ENCODE measurements at places on chromosomes 1 and 21.

GRCh38 chr21:28871388-28872010, 121.2 kb downstream of the LTN1 start:
- no peak for DNase-seq

DNA sequence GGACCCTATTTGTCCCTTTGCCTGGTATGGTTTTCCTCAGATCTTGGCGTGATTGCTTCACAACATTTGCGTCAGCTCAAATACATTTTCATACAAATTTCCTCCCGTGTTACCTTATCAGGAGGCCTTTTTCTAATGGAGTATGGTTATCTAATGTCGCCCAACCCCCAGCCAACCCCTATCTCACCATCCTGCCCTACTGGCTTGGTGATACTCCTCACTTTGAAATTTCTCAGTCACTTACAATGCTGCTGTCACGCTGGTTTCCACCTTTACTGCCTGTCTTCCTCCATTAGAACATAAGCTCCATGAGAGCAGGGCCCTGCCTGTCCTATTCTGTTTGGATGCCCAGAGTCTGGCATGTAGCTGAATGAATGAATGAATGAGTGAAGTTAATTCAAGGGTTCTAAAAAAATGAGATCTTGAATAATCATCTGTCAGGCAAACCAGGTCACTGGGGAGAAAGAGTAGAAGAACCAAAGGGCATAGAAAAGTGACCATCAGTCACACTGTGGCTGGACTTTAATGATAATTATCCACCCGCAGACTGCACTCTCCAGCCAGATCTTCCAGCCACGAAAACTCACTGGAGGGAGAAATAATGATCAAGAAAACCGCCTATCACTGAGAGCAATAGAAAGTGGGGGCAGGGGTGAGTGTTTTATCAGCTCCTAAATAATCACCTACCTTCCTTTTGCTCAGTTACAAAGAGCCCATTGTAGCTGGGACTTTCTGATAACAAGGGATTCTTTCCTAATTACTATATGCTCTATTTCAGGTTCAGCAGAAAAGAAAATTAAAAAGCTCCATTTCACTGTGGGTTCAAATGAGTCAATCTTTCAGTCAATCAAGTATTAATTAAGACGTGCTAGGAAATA, 21.3 kb downstream of the KIAA0040 start:
- DNase-seq, result no peak

DNA sequence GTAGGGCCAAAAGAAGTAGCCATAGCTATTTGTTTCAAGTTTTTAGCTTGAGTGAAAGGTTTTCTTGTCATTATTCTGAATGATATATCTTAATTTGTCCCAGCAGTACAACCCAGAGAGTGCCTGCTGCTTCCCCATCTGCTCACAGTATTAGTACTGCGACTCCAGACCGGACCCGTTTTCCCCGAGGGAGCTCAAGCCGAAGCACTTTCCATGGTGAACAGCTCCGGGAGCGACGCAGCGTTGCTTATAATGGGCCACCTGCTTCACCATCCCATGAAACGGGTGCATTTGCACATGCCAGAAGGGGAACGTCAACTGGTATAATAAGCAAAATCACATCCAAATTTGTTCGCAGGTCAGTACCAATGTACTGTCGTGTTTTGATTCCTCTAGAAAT, 37.2 kb upstream of the C1orf115 start:
- peak; percentile 91 for DNase-seq

DNA sequence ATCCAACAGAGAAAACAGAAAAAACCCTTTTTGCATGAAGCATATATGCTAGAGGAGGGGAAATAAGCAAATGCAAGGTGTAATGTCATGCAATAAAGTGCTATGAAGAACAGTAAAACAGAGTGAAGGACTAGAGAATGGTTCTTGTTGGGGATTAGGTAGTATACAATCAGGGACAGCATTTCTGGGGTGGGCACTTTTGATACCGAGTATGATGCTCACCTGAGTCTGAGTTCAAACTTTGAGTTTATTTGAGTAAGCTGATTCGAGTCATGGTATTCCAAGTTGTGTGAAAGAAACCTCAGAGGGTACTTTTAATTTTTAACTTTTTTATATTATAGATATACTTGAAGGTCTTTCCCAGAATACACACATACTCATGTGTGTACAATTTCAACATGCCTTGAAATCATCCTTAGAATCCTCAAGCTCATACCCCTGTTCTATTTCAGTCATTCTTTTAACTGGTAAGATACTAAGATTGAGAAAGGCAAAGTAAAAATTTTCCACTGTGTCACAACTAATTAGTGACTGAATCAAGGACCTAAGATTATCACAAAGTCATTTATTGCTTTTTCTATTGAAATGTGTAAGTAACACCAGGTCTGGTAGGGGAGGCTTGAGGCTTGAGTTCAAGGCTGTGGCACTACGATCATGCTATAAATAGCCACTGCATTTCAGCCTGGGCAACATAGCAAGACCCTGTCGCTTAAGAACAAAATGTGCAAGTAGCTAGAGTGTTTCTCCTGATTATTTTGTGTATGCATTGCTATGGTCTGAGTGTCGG, 12.1 kb downstream of the LRRC8B start:
- DNase-seq, result no peak

- peak; percentile 80 for DNase-seq
Measured at GRCh38 chr1:95117207-95118066, at the start of gene TLCD4. Gene TLCD4 (plus strand): TSS chr1:95117355. CDS start chr1:95143902, 26,547 bp downstream.

GRCh38 chr1:213067352-213067751, 16.3 kb downstream of the RPS6KC1 start:
- no peak for DNase-seq

DNA sequence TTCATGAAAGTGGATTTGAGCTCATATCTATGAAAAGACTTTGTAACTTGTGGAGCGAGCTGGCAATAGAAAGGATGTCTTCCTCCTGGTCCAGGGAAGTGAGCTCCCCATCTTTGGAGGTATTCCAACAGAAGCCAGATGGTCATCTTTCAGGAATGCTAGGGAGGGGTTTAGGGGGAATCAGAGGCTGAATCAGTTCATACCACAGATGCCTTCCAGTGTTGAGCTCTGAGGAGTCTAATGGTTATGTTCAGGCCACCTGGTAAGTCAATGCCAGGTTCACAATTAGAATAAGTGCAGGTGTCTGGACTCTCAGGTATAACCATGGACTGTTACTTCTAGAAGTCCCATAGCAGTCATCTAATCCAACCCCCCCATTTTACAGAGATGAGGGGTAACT, 119.1 kb downstream of the ACTL8 start:
- no peak for DNase-seq

DNA sequence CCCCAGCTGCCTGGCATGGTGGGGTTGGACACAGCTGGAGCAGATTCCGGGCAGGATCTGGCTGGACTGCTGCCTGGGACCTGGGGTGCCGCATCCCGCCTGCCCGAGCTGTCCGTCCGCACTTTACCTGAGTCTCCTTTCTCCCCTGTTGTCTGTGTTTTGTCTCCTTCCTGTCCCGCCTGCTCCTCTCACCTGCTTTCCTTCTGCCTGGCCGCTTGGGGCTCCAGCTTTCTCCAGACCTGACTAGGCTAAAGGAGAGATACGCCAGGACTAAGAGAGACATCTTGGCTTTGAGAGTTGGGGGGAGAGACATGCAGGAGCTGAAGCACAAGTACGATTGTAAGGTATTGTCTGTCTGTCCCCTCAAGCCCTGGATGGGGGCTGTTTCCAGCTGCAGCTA, 73.3 kb downstream of the ARHGEF10L start:
- DNase-seq, result no peak

- no peak for DNase-seq
Measured at GRCh38 chr1:182615468-182616129, 11.4 kb upstream of the RGS16 start.

GRCh38 chr21:23217597-23217996, 2219.4 kb downstream of the NCAM2 start:
- DNase-seq, result no peak

DNA sequence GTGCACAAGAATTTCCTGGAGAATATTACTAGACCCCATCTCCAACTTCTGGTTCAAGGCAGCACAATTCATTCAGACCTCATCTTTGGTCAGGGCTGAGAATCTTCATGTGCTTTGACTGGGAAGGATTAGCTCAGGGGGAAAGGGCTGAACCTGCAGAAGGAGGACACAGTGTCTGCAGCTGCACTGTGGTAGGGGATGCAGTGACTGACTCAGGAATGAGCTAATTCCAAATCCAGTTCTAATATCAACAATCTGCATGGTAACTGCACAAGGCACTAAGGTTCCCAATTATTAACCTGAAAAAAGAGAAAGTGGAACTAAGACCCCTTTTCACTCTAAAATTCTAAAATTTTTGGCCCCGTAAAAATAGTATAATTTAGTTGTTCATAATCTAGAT, 31.6 kb downstream of the TTLL7 start:
- DNase-seq, result no peak

- DNase-seq, result no peak
Measured at GRCh38 chr1:90945287-90945686, 76.5 kb downstream of the ZNF644 start.

GRCh38 chr21:45292399-45293219, 4.9 kb upstream of the POFUT2 start:
- peak; percentile 91 for DNase-seq
